NCI-H1048 (cell line): ENCODE measurements at places on chromosomes 5 and 9.

DNA sequence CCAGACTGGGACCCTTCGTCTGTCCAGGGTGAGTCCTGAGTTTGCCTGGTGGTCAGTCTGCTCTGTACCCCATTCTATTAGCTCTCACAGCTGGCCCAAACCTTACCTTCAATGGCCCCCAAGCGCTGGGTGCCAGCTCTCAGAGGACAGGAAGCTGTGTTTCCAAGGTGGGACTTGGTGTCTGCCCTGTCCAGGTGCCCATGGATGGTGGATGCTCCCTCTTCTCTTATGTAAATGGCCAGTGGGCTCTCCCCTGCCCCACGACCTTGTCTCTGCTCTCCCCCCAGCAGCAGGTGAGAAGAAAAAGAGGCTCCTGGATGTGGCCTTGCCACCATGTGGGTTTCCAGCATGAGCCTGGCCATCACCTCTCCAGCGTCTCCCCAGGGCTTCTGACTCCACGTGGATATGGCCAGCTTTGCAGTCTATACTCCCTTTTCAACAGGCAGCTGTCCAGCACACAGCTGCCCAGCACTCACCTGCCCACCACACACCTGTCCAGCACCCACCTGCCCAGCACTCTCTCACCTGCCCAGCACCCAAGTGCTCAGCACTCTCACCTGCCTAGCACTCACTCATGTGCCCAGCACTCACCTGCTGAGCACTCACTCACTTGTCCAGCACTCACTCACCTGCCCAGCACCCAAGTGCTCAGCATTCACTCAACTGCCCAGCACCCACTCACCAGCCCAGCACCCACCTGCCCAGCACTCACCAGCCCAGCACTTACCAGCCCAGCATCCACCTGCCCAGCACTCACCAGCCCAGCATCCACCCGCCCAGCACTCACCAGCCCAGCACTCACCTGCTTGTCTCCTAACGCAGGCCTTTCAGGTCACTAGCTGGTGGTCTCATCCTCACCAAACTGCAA, 136.2 kb upstream of the IRX2 start:
- no peak for DNase-seq

DNA sequence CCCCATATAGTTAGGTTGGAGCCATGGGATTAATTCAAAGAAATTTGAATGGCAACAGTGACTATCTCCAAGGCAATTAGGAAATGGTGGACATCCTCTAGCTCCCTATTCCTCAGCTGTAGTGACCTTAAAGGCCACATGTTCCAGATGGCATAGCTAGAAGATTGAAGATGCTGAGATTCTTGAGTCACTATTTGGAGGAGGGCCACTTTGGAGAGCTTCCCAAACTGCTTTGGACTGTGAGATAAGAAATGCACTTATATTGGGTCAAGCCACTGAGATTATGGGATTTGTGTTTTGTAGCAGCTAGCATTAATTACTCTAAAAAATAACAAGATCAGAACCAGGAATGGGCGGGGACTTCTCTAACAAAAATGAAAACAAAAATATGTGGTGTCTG, 636.2 kb upstream of the CCNG1 start:
- no peak for DNase-seq

- no peak for DNase-seq
Measured at GRCh38 chr5:110475529-110475928, 250.9 kb downstream of the TMEM232 start.

- DNase-seq = no peak
Measured at GRCh38 chr9:136199391-136200288, 5.3 kb downstream of the LHX3 start.

DNA sequence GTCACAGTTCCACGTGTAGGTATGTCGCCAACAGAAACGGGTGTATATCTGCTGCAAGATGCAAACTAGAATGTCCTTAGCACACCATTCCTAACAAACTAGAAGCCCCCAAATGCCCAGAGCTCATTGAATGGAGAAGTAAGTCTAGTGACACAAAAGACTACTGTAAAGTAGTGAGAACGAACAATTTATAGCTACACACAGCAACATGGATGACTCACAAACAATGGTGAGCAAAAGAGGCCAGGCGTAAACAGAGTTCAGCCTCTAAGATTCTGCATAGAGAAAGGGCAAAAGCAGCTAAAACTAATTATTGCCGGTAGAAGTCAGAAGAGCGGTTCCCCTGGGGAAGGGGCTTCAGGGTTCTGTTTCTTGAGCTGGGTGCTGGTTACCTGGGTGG, 74.7 kb downstream of the AMBP start:
- DNase-seq = no peak

GRCh38 chr5:1374679-1375055, 29.8 kb upstream of the CLPTM1L start:
- no peak for DNase-seq

DNA sequence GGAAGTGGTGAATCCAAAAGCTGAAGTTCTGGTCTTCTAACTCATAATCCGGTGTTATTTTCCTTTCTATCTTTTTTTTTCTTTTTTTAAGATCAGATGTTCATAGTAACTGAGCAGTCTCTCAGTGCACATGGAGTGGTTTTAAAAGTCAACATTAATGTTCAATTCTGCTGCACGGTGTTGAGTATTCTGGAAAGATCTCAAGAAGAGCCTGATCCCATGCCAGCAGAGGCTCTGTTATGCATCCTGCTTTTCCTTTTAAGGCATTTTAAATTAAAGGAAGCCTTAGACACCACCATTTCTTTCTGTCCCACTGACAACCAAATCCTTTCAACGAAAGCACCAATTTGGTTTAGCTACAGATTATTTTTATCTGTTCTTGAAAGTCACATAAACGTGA, 33.4 kb downstream of the SEMA5A start:
- DNase-seq = no peak

GRCh38 chr5:66558560-66558959, 37.6 kb upstream of the MAST4 start:
- no peak for DNase-seq

- DNase-seq = no peak
Measured at GRCh38 chr9:792331-793260, 48.9 kb upstream of the DMRT1 start.

DNA sequence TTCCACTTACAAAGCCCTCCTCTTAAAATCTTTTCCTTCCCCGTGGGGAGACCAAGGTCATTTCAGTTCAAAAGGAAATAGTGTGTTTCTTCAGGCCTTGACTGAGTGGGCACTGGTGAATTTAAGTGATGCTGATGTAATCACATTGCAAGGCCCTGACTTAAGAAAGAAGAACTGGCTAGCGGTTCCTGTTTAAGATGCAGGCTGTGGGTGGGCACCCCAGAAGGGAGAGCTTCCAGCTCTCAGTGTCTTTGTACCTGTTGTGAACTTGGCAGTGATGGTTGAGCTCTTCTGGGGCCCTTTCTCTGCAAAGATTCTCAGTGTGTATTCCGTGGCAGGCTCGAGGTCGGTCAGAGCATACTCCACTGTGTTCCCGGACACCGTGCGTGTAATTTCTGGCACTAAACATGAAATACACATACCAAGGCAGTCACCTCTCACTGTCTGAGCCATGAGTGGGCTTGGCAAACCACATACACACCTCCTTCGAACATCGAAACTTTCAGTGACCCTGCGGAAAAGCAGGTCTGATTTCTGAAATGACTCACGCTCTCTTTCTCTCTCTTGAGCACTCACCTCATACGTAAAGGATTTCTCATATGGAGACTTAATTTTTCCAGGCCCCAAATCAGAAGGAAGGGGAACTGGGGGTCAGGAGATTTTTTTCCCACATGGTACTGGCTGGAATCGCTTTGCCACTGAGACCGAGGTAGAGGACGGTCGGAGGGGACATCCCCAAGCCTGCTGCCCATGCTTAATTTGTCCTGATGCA, 81.9 kb downstream of the TNC start:
- no peak for DNase-seq

DNA sequence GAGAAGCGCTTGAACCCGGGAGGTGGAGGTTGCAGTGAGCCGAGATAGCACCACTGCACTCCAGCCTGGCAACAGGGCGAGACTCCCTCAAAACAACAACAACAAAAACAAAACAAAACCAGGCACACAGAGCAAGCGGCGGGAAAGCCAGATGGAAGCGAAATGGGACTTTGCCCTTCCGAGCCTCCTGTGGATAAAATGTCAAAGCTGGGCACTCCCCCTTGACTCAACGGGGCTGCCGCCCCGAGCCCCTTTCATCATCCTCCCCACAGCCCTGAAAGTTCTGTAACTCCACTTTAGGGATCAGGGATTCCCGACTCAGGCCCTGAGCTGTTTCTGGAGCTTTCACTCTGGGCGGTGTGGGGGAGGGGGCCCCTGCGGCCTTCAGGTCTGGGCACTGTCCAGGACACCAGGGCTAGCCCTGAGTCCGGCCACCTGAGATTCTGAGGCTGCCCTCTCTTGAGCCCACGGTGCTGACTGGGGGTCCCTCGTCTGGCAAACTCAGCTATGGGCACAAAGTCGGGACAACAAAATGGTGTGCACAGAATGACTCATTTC, 30.6 kb upstream of the OBP2B start:
- no peak for DNase-seq

- DNase-seq = no peak
Measured at GRCh38 chr5:10355071-10355889, 1.8 kb downstream of the MARCHF6 start.

- no peak for DNase-seq
Measured at GRCh38 chr5:172870291-172870714, 36.3 kb downstream of the ERGIC1 start.

- DNase-seq = no peak
Measured at GRCh38 chr5:178793696-178794095, 63.2 kb upstream of the ZNF354A start.

GRCh38 chr9:136691316-136692184, 4.3 kb upstream of the AGPAT2 start:
- DNase-seq = no peak

DNA sequence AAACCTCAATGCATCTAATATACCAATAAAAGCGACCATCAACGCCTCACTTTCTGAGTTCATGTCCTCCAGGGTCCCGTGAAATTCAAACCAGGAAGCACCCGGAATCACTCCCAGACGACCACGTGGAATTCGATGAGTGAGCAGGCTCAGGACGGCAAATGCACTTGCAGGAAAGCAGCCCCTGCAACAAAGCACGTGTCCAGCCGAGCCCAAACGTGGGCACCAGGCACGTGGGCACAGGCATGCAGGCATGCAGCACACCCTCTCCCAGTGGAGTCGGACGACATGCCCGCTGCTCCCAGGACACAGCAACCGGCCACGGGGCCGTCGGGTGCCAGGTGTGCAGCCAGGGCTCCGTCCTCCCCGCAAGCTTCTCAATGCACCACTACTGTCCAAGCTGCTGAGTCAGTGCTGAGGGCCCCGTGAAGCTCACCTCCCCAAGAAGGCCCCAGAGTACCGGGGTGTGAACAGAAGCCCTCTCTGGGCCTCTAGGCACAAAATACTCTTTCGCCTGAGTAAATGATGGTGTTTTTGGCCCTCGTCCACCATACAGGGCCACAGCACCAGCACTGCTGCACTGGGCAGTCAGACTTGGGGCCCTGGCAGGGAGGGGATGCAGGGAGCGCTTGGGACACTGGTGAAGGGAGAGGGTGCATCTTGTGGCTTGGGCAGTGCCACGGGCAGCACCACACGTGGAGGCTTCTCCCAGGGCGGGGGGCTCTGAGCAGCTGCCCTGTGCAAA, 87.6 kb downstream of the VAV2 start:
- no peak for DNase-seq

GRCh38 chr9:136318111-136318775, 9.1 kb upstream of the GPSM1 start:
- no peak for DNase-seq

DNA sequence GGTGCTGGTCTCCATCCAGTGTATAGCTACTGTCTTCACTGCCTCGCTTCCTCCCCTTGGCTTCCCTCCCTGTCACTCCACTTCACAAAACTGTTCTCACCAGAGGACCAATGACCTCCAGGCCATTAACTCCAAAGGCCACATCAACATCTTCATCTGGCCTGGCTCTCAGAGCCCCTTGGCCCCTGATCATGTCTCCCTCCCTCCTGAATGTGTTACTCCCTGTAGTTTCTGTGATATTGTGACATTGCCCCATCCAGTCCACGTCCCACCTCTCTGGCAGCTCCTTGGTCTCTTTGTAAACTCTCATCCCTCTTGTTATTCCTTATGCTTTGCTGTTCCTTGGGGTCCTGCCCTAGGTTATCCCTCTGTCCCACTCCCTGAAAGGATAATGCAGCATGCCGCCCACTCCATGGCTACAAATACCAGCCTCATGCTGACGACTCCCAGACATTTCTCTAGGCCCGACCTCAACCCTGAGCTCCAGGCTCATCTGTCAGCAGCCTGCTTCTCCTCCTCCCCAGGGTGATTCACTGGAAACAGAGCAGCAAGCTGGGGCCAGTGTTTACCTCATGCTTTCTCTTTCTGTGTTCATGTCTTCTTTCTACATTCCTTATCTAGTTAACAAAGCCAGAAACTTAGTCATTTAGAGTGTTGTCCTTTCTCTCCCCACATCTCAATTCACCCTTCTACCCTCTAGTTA, 312.2 kb downstream of the SPOCK1 start:
- no peak for DNase-seq

DNA sequence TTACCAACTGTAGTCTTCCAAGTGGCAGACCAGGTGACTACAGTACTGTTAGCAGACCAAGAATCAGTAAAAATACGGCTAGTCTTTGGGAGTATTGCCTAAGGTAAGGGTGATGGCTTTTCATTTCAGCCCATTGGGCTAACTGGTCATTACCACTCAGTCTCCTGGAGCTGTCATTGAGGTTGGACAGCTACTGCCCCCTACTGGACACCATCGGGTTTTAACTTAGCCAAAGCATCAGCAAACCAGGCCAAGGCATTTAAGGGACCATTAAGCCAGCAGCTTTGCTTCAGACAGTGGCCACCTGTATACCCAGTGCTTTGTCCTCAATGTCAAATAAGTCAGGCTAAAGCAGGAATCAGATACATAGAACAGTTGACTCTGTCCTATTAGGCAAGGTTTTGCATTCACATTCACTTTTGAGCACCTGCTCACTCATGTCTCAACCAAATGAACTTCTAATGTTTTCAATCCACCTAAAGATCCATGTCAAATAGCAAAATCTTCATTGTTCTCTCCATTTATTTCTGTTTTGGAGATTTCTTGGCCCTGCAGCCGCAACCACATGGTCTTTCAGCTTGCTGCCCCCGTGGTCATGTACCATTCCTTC, 117.2 kb downstream of the INVS start:
- no peak for DNase-seq

GRCh38 chr9:89919171-89919681, 314.4 kb downstream of the GADD45G start:
- no peak for DNase-seq

DNA sequence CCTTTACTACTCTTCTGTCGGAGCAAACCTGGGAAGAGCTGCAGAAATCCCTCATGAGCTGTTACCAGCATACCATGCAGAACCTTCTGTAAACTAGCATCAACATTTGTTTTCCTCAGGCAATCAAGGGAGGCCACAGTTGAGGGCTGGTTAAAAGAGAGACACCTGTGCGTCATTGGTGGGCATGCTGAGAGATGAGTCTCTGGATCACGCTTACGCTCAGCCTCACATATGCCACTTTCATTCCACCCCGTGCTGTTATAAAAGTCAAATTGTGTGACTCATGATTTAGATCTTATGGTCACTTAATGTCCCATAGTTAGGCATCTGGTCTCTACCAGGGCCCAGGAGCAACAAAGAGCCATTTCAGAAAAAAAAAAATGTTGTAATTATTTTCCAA, 18.1 kb upstream of the ICE1 start:
- no peak for DNase-seq

- DNase-seq = no peak
Measured at GRCh38 chr5:170393958-170394357, 4.8 kb upstream of the KCNMB1 start.
